Activated naive CD8-positive, alpha-beta T cell treated with anti-CD3 and anti-CD28 coated beads, Interleukin-2, amount 10 ng/mL, durations not matched to agents 7 days and 5 days (primary cell): ENCODE measurements at places on chromosomes 2 and 18.

GRCh38 chr2:162072181-162072702 lies 1.8 kb downstream of the DPP4 start:
- DNase-seq: no peak

GRCh38 chr2:98333922-98334321 lies 12.3 kb upstream of the CNGA3 start:
- DNase-seq: no peak

- DNase-seq: no peak
Measured at GRCh38 chr18:10164271-10165071, 250.7 kb downstream of the VAPA start.

DNA sequence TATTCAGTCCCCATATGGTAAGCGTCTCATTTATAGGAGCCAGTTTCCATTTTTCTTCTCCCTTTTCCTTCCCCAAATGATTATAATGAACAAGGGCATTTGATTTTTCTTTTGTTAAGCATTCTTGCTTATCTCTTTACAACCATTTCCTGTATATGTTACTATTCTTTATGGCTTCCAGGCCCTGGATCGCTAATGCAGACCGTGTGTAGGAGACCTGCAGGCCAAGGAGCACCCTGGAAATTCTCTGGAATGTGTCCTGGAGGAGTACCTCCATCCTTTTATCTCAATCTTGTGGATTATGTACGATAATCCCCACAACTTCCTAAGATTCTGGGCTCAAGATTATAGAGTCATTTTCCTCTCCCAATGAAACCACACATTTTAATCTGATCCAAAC lies 439.6 kb upstream of the MMADHC start:
- no peak for DNase-seq

GRCh38 chr18:61731178-61731577 lies 161.6 kb downstream of the RNF152 start:
- DNase-seq: no peak
